ENCODE measurements at places on chromosomes 1 and 21.
A peak's percentile ranks its signal among the peaks of the same experiment; 100 is the strongest.

- DNase-seq = no peak
Observed at GRCh38 chr1:183702087-183702812, 49.1 kb upstream of the APOBEC4 start.

DNA sequence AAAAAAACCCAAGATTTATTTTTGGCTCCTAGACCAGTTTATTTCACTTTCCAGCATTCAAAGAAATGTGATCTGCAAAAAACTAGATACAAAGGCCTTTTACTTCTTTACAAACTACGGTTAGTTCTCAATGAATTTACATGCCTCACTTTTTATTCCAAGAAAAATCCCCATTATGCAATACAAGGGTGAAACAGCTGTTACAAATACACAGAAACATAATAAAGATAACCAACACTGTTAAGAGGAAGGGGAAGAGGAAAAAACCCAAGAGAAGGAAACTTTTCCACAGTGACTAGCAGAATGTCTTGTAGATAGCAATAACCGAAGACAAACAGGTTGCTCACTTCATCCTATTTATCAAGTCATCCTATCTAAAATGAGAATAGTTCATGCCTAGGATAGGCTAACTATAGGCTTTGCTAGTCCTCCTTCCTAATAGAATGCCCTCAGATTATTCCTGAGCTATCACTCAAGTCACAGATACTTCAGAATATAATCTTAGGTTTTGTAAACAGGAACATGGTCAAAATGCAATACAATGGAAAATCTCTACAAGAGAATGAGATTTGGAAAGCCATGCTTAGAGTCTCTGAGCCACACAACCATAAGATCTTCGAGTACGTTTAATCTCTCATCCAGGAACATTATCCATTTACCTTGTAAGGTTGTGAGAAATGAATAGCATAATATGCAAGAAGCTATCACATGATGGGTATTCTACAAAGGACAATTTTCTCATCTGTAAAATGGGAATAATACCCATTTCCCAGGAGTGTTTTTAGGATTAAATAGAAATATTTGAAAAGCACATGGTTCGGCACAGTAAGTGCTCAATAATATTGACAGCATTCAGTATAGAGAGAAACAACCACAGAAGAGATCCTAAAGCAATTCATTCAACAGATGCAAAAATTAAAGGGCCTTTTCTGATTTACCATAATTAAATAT, 5.4 kb downstream of the PNRC2 start:
- peak; percentile 88 for DNase-seq

GRCh38 chr1:193077991-193078390, 18.6 kb downstream of the RO60 start:
- no peak for DNase-seq

- no peak for DNase-seq
Observed at GRCh38 chr1:67514786-67515185, 84.6 kb upstream of the SERBP1 start.

- DNase-seq = no peak
Observed at GRCh38 chr1:57672346-57673140, 248.7 kb upstream of the DAB1 start.

DNA sequence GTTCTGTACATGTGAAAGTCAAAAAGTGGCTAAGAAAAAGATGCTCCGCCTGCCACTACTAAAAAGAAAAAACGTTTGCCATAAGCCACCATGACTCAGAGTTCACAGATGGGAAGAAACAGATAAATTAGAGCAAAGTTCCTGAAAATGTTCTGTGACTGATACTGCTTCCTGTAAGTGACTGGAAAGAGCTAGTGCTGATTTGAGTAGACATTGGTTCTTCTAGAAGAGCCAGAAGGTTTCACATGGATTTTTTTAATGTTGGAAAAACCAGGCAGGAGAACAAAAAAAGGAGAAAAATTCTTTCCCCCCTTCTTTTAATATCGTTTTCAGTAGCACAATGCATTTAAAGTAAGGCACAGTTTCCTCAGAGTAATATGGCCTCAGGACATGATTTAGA, 221.4 kb downstream of the HLX start:
- peak; percentile 87 for DNase-seq

GRCh38 chr1:219088778-219089557, 84.7 kb upstream of the LYPLAL1 start:
- DNase-seq = peak; percentile 96

DNA sequence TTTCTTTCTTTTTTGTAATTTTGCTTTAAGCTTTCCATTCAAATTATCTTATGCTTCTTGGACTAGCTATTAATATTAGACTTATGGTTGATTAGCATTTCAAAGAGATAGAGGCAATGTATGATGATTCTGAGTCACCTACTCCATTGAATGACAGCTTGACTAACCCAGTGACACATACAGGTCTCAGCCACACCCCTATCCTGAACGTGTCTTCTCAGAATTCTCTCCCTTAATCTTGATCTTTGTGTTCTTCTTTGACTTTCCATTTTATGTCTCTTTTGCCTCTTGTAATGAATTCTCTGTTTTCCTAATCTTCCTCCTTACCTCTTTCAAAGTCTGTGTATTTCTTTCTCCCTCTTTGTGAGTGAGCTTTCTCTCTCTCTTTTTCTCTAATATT, 241.1 kb downstream of the PDE4B start:
- DNase-seq = no peak

DNA sequence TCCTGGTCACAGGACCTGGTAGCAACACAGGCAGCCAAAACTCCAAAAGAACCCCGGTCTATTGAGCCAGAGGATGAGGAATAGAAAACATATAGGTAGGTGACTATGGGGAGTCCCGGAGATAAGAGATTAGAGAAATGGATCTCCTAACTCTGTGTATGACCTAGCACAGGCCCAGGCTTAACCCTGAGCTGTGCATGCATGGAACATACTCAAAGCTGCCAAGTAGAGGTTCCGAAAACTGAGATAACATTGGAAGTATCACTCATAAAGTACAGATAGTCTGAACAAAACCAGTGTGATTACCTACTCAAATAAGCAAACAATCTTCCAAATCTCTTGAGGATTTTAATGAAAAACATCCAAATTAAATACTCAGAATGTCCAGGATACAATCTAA, 31.5 kb upstream of the PRDX6 start:
- DNase-seq = no peak

- DNase-seq = peak; percentile 69
Observed at GRCh38 chr21:33419538-33420123, 16.4 kb downstream of the IFNGR2 start.

DNA sequence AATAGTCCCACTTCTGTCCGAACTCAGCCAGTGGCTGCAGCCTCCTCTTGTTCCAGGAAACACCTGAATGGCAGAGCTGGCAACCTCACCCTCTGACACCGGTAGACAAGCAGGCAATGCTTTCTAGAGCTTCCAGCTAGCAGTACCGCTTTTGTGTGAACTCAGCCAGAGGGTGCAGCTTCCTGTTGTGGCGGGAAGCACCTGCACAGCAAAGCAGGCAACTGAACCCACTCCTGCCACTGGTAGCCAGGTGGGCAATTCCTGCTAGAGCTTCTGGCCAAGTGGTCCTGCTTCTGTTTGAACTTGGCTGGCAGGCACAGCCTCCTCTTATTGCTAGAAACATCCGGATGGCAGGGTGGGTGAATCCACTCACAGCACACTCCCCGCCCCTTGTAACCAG, 40.1 kb upstream of the TMPRSS15 start:
- no peak for DNase-seq

DNA sequence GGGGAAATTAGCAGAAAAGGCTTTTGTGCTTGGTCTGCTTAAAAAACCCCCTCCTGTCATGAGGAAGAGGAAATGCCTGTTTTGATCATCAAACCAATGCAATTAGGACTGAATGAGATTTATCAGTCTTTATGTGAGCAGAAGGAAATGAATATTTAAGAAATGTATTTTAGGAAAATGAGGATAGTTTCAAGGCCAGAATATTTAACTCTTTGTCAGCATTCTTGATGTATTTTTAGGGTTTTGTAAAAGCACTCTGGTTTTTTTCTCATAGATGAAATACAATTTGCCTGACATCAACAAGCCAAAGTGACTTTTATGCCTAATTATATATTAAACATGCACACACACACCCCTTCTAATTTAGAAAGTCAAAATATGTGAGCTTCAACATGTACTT, 213.8 kb downstream of the GRIK1 start:
- DNase-seq = no peak

DNA sequence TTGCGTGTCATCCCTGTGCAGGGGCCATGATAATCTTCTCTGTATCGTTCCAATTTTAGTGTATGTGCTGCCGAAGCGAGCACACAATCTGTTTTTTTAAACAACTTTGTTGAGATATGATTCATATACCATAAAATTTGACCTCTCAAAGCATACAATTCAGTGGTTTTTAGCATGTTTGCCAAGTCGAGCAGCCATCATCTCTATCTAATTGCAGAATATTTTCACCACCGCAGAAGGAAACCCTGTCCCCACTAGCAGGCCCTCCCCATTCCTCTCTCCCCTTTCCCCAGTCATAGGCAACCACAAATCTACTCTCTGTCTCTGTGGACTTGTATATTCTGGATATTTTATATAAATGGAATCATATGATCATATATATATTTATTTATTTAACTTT, 78.7 kb upstream of the TINAGL1 start:
- no peak for DNase-seq

DNA sequence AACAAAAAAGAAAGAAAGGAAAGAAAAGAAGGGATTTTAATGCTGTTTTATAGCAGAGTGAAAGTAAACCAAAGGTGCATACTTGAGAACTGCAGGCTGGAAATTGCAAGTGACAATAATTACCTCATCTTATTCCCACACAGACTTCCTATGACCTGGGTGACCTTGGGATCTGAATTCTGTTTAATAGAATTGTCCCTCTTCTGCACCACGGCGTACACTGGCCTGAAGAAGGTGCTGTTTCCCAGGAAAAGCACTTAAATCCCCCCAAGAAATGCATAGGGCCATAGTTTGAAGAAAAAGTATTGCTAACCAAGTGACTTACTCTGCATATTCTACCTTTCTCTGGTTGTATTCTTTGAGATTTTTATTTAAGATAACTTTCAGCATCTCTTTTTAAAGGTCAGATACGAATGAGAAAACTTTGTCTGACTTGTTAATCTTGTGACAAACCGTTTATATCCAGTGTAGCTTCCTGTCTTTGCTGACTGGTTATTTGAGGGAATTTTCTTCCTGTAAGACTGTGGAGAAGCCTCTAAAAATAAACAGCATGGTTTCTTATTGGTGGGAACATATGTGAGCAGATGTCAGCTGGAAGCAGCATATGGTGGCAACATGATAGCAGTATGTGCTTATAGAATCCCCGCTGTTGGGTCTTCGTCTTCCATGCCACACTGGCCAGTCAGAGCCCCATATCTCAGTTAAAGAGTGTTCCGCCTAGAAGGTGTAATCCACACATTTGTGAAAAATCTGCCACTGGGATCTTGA, 16.3 kb downstream of the TGFB2 start:
- DNase-seq = no peak

DNA sequence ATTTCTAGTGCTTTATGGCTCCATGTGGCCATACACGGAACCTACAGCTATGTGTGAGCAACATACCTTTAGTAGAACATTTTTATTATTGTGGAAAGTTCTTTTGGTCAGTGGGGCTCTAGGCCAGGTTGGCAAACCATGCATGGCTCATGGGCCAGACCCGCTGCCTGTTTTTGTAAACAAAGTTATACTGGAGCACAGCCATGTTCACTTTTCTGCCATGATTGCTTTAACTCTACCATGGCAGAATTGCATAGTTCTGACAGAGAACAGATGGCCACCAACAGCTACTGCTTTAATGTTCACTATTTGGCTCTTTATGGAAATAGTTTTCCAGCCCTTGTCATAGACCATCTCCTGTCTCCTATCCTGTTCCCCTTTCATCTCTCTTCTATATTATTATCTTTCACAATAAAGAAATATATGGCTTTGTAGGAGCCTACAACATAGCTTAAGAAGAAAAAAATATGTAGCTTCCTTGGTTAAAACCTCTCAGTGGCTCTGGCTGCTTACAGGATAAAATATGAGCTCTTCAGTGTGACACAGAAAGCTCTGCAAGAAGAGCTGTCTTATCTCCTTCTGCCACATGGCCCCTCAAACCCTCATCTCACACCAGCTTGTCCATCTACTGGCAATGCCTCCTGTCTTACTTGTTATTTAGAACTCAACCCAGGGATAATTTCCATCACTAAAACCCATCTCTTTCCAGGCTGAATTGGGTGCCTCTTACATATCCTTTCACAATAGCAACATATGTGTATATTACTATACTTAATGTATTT, 54.6 kb upstream of the RWDD3 start:
- no peak for DNase-seq

- DNase-seq = peak; percentile 98
Observed at GRCh38 chr1:33433509-33434362, 2.8 kb upstream of the PHC2 start.
